ENCODE measurements at places on chromosomes 5 and 9.

- no peak for DNase-seq
Observed at GRCh38 chr5:1050423-1051365, 42.1 kb downstream of the NKD2 start.

GRCh38 chr5:1121044-1121443 lies 9.2 kb upstream of the SLC12A7 start:
- no peak for DNase-seq

DNA sequence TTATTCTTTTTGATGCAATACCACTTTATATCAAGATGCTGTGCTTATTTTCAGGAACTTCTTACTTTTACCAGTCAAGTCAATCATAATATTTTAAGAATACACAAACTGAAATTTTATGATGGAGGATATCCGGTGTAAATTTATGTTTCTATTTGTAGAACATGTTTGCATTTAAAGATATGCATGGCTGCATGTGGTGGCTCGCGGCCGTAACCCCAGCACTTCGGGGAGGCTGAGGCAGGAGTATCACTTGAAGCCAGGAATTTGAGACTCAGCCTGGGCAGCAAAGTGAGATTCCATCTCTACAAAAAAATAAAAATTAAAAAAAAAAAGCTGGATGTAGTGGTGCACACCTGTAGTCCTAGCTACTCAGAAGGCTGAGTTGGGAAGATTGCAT lies 73.5 kb upstream of the ALDH1A1 start:
- DNase-seq, result no peak

GRCh38 chr9:130962418-130963316 lies 23.6 kb upstream of the FIBCD1 start:
- no peak for DNase-seq

DNA sequence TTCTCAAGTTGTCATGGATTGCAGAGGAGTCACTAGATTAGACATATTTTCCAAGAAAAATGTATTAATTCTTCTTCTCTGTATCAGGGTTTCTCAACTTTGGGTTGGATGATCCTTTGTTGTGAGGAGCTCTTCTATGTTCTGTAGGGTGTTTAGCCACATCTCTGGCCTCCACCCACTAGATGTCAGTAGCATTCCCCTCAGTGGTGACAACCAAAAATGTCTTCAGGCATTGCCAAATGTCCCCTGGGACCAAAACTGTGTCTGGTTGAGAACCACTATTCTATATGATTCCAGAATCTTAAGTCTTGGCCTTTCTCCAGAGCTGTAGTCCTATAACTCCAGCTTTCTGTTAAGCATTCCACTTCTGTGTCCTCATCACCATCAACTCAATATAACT lies 220.9 kb downstream of the KIAA0825 start:
- DNase-seq, result no peak

DNA sequence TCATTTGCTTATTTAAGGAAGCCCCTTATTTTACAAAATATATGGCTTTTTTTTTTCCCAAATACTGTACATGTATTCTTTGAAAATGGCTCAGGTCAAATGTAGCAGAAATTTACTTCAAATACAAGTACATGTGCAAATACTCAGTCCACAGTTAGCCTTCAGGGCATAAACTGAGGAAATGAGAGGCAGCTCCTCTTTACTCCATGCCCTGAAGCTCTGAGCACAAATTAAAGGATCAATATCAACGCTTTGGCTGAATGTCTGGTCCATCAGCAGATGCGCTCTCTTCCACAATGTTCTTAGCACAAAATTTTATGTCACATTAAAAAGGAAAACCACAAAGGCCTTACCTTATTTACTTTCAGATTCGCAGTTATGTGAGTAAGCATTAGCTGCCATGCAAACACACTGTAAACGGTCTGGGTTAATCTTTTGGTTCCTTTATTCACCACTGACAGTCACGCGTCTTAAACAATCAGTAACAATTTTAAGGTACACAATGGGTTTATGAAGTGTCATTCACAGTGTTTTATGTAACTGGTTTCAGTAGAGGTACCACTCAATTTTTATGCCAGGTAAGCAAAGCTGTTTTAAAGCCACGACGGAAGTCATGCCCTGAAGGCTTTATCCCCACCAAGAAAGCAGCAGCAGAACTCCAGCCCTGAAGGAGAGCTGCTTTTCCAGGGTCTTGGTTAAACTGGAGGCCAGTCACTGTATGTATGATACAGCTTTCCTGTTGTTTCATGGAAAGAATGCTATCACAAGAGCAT lies 103.4 kb downstream of the OTULIN start:
- DNase-seq, result no peak

DNA sequence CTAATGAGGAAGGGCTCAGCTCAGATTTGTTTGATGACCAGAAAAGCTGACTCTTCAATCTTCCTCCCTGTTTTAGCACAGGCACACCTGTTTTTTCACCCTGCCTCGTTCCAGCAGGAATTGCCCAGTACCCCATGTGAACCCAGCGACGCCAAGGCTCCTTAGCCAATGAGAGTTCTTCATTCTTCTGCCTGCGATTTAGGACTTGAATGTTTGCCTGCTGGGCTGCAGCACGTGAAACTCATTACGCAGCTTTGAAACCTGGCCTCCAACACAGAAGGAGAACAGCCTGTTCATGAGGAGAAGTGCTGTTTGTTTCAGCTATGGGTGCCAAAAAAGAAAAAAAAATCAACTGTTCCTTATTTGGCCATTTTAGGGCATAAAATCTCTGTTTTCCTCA lies 315.5 kb downstream of the TRPM3 start:
- no peak for DNase-seq
